ENCODE measurements at places on chromosomes 12 and 14.

GRCh38 chr12:80235944-80236343, 136.6 kb downstream of the OTOGL start:
- no peak for DNase-seq

- DNase-seq, result no peak
These were observed 30.3 kb downstream of the ANO6 start for GRCh38 chr12:45246236-45246635.

DNA sequence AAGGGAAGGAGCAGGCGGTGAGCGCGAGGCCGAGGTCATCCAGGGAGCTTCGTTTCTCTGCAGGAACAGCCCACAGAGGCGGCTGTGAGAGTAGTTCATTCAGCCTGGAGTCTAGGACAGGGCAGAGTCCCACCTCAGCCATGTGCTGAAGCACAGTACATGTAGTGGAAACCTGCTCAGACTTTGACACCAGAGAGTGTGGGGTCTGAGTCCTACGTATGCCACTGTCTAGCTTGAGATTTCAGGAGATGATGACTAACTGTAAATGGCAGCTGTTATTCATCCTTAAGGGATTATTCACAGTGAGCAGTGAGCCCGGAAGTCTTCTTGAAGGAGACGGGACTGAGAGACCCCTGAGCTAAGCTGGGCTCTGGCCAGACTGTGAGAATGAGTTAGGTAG, 938 bp upstream of the SLC6A13 start:
- no peak for DNase-seq

DNA sequence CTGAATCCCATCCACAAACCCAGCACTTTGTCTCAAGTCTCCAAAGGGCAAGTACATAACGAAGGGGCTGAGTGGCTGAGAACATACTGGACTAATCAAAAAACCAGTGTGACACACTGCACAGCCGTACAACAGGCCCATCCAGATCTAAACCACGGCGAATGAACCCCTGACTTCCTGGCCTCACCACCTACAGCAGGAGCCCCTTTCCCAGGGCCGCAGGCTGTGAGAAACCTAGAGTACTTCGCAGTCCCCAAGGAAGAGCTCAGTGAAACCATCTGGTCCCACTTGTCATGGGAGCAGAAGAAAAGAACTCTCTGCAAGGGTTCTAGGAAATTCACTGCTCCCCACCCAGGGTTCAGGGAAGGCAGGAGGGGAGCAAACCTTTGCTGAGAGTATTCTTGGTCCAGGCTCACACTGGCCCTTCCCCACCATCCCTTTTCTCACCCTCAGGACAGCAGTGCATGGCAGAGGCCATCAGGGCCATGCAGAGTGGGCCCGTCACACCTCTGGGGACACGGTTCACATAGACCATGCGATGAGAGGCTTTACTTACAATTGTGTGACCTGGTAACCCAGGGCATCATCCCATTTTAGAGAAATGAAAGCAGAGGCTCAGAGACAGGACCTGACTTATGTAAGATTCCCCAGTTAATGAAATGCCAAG, 192.8 kb downstream of the BCL11B start:
- DNase-seq, result no peak

GRCh38 chr14:100989924-100990323, 86.4 kb upstream of the RTL1 start:
- no peak for DNase-seq

DNA sequence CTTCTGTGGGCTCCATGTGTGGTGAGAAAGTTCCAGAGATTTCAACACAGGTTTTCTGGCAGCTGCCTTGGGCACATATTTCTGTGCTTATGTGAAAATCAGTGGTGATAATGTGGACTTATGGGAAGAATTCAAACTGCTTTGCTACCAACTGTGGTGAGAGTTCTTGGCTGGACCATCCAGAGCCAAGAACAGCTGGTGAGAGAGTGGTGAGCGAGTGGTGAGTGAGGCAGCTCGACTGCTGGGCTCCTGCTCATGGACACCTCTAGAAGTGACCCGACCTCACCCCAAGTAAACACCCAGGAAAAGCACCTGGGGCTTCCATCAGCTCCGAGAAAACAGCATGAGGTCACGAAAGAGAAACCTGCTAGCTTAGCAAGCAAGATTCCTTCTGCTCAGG, 106.4 kb downstream of the PIWIL1 start:
- DNase-seq, result no peak

DNA sequence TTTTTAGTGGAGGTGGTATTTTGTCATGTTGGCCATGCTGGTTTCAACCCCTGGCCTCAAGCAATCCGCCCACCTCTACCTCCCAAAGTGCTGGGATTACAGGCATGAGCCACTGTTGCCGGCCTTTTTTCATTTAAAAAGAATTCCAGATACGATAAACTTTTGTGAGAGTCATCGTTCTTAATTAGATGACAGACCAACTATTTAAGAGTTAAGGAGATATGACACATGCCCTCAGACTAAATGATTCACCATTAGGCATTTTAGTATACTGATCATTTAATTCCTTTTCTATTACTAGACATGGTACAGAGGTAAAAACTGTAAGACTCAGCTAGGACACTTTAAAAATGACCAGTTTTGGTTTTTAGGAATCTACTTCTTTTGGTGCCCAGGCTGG, 2.4 kb downstream of the ANKRD13A start:
- no peak for DNase-seq

- DNase-seq, result no peak
These were observed 23.2 kb downstream of the RAP1B start for GRCh38 chr12:68633614-68634558.

- DNase-seq, result no peak
These were observed 14.5 kb upstream of the TAMALIN start for GRCh38 chr12:51992246-51992645.

DNA sequence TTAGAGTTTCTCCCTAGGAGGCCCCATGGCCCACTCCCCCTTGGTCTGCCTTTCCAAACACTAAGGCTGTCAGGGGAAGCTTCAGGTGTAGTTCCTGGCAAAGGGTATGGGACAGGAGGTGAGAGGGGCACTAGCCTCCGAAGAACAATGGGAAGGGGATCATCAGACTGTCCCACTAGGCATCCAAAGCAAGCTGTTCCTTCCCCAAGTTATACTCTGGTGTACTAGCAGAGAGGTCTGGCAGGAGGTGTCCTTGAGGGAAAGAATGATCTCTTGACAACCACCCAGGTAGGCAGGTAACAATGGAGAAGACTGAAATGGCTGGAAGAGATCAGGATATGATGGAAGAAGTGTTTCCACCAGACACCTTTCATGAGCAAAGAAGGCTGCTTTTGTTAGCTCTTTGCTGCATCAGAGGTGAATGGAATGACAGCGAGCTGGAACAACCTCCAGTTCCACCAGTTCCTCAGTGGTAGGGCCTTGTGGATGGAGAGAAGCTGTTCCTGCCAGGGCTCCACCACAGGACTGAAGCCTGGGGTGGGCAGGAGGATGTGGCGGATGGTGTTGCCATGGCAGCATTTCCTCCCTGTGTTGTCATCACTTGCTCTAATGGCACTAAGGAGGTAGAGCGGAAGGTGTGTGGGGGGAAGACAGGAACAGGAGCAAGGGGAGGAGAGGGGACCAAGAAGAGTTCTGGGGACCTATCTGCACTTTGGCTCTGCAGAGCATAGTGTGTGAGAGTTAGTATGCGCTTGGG, 2.3 kb upstream of the AGAP2 start:
- no peak for DNase-seq

GRCh38 chr14:63191211-63191610, 13.0 kb upstream of the RHOJ start:
- DNase-seq, result no peak

DNA sequence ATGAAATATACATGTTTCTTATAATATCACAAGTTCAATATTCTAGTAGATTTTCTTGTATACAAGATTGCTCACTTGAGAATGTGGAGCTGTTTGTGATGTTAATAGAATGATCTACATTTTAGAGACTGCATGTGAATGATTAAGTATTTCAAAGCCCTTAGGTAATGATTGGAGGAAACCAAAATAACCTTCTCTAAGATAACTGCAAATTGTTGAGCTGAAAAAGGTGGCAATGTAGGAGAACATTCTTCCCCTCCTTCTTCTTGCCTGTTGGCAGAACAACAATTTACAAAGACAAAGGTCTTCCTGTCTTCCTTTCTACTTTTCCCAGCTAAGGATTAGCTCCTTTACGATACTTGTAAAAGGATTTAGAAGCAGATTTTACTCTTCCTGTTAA, 2.0 kb upstream of the CLEC6A start:
- DNase-seq, result no peak

DNA sequence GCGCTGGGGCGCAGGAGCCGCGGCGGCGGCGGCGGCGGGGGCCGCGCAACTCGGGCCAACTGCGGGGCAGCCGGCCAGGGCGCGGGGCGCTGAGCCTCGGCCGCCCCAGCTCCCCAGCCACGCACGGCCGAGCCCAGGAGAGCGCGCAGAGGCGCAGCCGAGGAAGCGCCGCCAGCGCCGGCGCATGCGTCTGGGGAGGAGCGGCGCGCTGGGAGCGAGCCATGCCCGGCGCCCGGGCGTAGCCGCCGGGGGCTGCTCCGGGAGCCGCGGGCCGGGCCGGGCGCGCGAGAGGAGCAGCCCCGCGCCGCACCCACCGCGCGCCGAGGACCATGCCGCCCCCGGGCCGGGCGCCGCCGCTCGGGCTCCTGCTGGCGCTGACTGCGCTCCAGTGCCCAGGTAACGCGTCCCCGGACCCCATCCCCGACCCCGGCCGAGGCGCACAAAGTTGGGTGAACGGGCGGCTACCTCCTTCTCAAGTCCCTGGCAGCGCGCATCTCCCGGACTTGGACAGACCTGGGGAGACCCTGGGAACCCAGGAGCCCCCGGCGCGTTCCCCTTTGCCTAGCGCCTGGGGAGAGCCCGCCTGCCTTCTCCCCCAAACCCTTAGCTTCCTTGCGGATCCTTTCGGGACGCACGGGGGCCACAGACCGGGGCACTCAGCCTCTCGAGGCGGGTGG, 121.4 kb downstream of the AACS start:
- DNase-seq, result no peak

GRCh38 chr14:95255487-95255886, 64.2 kb downstream of the CLMN start:
- DNase-seq, result no peak

DNA sequence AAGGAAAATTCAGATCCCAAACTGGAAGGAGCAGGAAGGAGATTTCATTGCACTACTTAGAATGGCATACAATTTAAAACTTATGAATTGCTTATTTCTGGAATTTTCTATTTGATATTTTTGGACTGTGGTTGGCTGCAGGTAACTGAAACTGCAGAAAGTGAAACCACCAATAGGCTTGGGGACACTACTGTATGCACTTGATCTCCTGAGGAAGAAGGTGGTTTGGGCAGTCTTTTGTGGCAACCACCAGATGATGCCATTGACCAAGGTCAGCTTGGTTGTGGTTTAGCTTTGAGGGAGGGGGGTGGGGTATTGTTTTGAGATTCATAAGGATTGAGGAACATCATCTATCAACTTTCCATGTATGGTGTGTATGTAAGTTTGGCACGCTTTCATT, 209.5 kb upstream of the STXBP6 start:
- DNase-seq, result no peak

DNA sequence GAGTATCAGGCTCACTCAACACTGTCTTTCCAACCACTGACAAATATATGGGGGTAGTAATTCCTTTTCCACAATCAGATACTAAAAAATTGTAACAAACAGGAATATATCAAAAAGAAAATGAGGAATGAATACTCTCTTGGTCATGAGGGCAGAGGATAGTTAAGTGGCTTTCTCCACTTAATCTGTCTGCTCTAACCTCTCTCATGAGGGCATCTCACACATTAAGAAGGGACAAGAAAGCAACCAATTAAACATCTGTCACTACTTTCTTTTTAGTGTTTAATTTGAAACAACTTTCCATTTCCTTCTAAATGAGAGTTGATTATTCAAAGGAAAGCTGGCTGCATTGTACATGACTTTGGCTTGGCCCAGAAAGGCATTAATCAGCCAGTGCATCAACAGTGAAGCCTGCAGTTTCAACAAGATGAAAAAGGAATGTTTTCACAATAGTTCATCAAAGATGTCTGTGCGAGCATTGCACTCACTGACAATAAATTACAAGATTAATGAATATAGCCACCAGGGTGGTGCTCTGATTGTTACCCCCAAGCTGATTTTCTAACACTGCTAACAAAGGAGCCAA, 142.0 kb downstream of the SEC23A start:
- DNase-seq, result no peak

DNA sequence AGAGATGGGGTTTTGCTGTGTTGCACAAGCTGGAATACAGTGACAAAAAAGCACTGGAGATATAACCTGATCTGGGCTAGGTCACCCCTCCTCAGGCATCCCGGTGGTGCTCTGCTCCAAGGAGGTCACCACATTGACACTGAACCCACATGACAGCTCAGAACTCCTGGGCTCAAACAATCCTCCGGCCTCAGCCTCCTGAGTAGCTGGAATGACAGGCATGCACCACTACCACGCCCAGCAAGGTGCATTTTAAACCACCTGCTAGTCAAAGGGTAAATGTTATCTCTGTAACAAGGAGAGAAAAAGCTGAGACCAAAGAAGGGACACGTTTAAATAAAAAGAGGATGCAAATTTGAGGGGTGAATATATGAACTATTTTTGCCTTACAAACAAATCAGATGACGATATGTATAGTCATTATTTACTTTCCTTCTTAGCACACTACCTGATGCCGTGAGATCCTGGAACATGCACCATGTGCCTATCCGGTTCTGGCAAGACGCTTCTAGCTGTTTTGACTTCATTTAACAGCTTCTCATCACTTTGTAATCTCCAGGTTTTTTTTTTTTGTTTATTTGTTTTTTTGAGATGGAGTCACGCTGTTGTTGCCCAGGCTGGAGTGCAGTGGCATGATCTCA, 135.1 kb downstream of the PPM1H start:
- no peak for DNase-seq

DNA sequence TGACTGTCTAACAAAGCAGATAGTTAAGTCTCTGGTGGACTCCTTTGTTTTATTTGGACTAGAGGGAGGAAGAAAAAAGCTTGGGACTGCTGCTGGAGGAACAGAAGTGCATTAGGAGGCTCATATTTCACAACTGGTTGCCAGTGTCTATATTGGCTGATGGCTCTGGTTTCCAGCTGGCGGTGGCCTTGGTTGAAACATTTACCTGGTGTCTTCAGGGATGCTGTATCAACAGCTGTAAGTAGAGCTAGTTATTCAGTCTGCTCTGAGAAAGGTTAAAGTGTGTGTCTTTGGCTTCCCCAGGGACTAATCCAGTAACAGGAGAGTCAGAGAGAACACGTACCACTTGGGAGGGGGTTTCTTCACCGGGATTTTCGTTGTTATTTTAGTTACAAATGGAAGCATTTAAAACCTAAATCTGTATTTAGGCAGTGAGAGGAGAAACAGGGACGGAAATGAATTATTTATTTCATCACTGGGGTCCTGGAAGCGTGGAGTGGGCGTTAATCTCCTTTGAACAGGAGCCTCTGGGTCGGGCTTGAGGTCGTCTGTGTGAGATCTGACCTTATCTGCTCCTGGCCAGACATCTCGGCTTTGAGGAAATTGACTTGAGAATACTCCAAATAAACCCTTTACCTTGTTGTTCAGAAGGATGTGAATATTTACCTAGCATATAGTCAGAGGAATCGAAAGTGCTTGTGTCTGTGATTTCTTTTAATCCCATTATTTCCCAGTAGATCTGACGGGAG, 149.9 kb downstream of the NRXN3 start:
- DNase-seq, result no peak

Measured in NCI-H1048 (cell line).